Left ventricle myocardium inferior (tissue), 1 donor: ENCODE measurements at places on chromosomes 2 and 18. TPM values are rescaled to one million over a fixed set of nuclear protein-coding genes. Genes with fewer than 3 reads are reported as not detected.

DNA sequence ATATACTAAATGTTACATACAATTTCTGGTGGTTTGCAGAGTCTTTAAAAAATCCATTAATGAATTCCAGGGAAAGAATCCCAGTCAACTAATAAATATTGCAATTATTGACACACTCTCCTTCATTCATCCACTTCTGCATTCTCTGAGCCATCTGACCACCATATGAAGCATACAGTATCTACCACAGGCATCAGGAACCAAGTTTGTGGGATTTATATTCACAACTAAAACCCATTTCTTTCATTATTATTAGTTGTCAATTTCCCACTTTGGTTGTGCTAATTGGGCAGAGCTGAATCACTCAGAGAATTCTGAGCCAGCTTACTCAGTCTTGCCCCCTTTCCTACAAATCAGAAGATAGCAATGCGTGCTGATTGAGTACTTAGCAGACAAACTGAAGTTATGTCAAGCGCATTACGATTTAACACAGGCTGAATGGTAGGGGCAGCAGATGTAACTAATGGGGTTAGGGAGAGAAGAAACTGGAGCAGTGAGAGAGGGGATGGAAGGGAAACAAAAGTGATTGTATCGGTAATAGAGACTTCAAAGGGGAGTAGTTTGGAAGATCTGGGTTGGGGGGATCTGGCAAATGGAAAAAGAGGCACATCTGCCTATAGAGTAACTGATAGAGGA is 52.3 kb downstream of the ZEB2 start:
- no peak overlapping the region for H3K27ac ChIP-seq
- no peak for DNase-seq
- H3K4me1 ChIP-seq = peaks cover 81% of the 10 kb centered on the region
- H3K4me3 ChIP-seq = no peak overlapping the region
- H3K36me3 ChIP-seq = no peaks in the 10 kb centered on the region

GRCh38 chr2:198280145-198280544 is 475.8 kb downstream of the PLCL1 start:
- no peak overlapping the region for H3K27ac ChIP-seq
- DNase-seq = no peak
- no peaks in the 10 kb centered on the region for H3K4me1 ChIP-seq
- peaks cover 18% of the 10 kb centered on the region for H3K27me3 ChIP-seq
- H3K4me3 ChIP-seq = no peak overlapping the region

DNA sequence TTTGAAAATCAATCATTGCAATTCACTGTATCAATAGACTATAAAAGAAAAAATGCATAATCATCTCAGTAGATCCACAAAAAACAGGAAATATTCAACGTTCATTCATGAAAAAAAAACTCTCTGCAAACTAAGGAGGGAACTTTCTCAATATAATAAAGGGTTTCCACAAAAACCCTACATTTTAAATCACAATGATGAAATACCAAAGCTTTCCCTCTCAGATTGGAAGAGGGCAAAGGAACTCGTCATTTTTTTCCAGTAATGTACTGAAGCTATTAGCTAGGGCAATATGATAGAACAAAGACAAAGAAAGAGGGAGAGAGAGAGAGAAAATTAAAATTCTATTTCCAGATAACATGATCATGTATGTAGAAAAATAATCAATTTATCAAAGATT is 167.1 kb upstream of the RBMS1 start:
- H3K4me1 ChIP-seq = peaks cover 15% of the 10 kb centered on the region
- no peaks in the 10 kb centered on the region for H3K36me3 ChIP-seq
- DNase-seq = no peak
- no peaks in the 10 kb centered on the region for H3K27me3 ChIP-seq

- H3K27me3 ChIP-seq = peaks cover 22% of the 10 kb centered on the region
- H3K36me3 ChIP-seq = no peaks in the 10 kb centered on the region
- peak; percentile 45 for DNase-seq
- H3K27ac ChIP-seq = peak overlapping the region; percentile 86
Observed at GRCh38 chr2:69306393-69306821, 80.6 kb downstream of the GFPT1 start.

Gene CFAP65
- total RNA-seq = not detected
